Naive thymus-derived CD4-positive, alpha-beta T cell (primary cell): ENCODE measurements at places on chromosomes 7 and 10. TPM values are rescaled to one million over a fixed set of nuclear protein-coding genes. Genes with fewer than 3 reads are reported as not detected.

The NCOA4 gene
- 54.6 TPM for total RNA-seq

- no peak for DNase-seq
Measured at GRCh38 chr10:83165265-83165664, 974.0 kb upstream of the GHITM start.

DNA sequence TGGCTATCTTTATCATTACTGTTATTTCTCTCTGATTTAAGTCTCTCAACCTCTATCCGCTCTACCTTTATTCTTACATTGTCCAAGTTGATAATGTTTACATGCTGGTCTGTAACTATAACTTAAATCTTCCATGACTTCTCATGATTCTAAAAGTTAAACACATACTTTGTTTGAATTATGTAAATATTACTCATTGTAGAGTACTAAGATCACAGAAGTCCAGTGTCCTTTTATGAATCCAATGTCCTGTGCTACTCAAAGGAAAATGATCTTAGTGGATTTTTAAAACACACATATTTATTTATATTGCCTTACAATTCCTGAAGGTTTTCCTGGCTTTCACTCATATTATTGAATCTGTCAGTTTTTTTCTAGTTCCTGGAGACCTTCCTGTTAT, 70.9 kb downstream of the BBS9 start:
- no peak for DNase-seq

DNA sequence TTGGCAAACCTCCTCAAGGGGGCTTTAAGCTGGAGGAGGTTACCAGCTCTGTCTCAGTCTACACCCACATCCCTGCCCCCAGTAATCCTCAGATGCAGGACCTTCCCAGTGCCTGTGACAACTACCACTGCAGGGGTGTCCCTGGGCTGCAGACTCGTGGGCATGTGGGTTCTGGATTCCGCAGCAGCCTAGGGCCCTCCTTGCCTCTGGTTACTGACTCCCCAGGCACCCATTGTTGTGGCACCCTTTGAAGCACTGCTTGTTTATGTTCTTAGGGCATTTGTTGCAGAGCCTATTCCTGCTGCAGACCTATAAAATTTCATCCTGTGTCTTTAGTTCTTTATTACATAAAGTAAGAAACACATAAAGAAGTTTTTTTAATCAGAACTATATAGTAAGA, 51.1 kb upstream of the GJD4 start:
- DNase-seq: no peak

GRCh38 chr10:99497343-99498025, 35.3 kb upstream of the NKX2-3 start:
- no peak for DNase-seq
